ENCODE measurements at places on chromosomes 1 and 21.
A peak's percentile ranks its signal among the peaks of the same experiment; 100 is the strongest.

GRCh38 chr1:82453511-82454185, 652.9 kb downstream of the ADGRL2 start:
- no peak for DNase-seq

- no peak for DNase-seq
Observed at GRCh38 chr1:43570715-43571114, 40.0 kb downstream of the PTPRF start.

GRCh38 chr1:153430166-153430553, 13.8 kb downstream of the S100A7A start:
- no peak for DNase-seq

- no peak for DNase-seq
Observed at GRCh38 chr1:172373864-172374263, 46.6 kb upstream of the C1orf105 start.

GRCh38 chr1:34982820-34983376, 2.2 kb downstream of the TMEM35B start:
- DNase-seq = peak; percentile 15

- DNase-seq = no peak
Observed at GRCh38 chr1:206969090-206969489, 1.2 kb downstream of the FCAMR start.

GRCh38 chr1:154864189-154864975, 5.7 kb downstream of the KCNN3 start:
- DNase-seq = no peak

DNA sequence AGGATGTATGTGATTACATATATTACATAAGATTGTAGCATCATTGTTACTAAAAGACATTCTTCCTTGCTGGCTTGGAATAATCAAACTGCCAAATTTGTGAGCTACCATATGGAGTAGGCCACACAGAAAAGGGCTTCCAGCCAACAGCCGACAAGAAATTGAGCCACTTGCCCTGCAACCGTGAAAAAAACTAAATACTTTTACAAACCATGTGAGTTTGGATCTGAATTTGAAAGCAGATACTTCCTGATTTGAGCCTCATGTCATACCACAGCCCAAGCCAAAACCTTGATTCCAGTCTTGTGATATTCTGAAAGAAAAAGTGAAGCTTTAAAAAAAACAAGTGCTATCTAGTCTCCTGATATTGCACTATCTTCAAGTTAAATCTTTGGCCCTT, 55.6 kb upstream of the PRMT6 start:
- DNase-seq = no peak

- peak; percentile 40 for DNase-seq
Observed at GRCh38 chr1:32813941-32814739, 3.0 kb downstream of the YARS1 start.

GRCh38 chr1:158126425-158126824, 54.3 kb upstream of the CD1D start:
- no peak for DNase-seq
